GM12878 (cell line): ENCODE measurements at places on chromosomes 3 and 15. TPM values are rescaled to one million over a fixed set of nuclear protein-coding genes. Genes with fewer than 3 reads are reported as not detected.

The GRAMD1C gene
- total RNA-seq, result 5.5 TPM in 2 replicates

The GASK1A gene
- 0.18 TPM in 1 of 2 replicates, not detected in the other for total RNA-seq

The IL20RB gene
- total RNA-seq, result 0.58 and 0.97 TPM in 2 replicates

The OIP5 gene
- total RNA-seq, result 19.0 and 19.6 TPM in 2 replicates

The AQP9 gene
- total RNA-seq, result 0.37 and 0.41 TPM in 2 replicates

The DISP2 gene
- not detected in 2 replicates for total RNA-seq

The RARB gene
- total RNA-seq, result not detected in 2 replicates

The CX3CR1 gene
- 0.08 and 0.23 TPM in 2 replicates for total RNA-seq

The RTP3 gene
- not detected in 2 replicates for total RNA-seq

The FEM1B gene
- total RNA-seq, result 34.1 and 36.4 TPM in 2 replicates

The EPHB1 gene
- 1.8 and 2.2 TPM in 2 replicates for total RNA-seq

The GPR27 gene
- total RNA-seq, result not detected in 2 replicates

The AZI2 gene
- total RNA-seq, result 32.6 and 37.8 TPM in 2 replicates

The PRSS50 gene
- total RNA-seq, result not detected in 2 replicates

The DNASE1L3 gene
- 3.7 and 4.4 TPM in 2 replicates for total RNA-seq

The CCR3 gene
- total RNA-seq, result 0.41 and 0.66 TPM in 2 replicates

The MST1 gene
- 14.1 TPM in 2 replicates for total RNA-seq

The LDHAL6B gene
- total RNA-seq, result not detected in 2 replicates

GRCh38 chr3:42134867-42135464, 43.8 kb downstream of the TRAK1 start:
- DNase-seq, result no peak

DNA sequence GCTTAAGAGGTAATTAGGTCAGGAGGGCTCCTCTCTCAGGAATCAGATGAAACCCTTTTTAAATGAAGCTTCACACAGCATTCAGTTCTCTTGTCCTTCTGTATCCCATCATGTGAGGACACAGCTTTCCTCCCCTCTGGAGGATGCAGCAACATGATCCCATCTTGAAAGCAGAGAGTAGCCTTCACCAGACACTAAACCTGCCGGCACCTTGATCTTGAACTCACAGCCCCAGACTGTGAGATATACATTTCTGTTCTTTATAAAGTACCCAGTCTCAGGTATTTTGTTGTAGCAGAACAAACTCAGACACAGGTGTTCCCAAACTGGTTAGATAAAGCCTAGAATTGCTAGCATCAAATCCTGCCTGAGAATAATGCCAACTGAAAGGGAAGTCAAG, 83.7 kb upstream of the PRICKLE2 start:
- DNase-seq, result no peak

GRCh38 chr3:42712688-42713372, 10.2 kb upstream of the HHATL start:
- no peak for DNase-seq

DNA sequence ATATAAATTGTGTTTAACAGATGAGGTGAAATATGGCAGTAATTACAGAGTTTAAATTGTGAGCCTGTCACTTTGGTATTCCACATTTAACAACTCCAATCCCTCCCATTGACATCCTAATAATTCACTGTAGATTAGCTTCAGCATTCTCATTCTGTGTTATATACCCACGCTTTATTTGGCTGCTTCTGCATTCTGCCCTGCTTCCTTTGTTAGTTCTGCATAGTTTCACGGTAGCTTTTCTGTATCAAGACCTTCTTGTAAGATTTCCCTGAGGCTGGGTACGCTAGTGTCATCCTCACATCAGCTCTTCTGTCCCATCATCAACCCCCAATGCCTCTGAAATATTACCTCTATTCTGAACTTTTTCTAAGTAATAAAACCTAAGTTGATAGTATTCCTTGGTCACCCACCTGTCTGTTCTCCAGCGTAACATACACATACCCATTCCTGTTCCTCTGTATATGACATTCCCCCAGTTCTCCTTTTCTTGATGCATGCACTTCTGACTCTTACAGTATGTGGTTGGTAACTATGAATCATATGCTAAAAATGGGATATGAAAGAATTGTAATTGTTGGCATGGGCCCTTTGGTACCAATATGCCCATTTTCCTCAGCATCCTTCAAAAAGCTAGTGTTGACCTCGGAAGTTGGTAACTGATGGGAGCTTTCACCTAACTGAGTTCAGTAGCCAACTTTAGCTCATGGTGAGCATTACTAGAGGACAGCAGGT, 171.2 kb downstream of the KLHL25 start:
- no peak for DNase-seq

- no peak for DNase-seq
Observed at GRCh38 chr3:193943200-193943599, 192.7 kb upstream of the HES1 start.

- no peak for DNase-seq
Observed at GRCh38 chr3:46215810-46216414, 7.8 kb upstream of the CCR1 start.

GRCh38 chr3:117019082-117019713, 309.6 kb downstream of the TUSC7 start:
- DNase-seq, result no peak

GRCh38 chr3:1870738-1871137, 227.9 kb upstream of the CNTN4 start:
- DNase-seq, result no peak

GRCh38 chr15:61499376-61499775, 270.3 kb upstream of the RORA start:
- no peak for DNase-seq

DNA sequence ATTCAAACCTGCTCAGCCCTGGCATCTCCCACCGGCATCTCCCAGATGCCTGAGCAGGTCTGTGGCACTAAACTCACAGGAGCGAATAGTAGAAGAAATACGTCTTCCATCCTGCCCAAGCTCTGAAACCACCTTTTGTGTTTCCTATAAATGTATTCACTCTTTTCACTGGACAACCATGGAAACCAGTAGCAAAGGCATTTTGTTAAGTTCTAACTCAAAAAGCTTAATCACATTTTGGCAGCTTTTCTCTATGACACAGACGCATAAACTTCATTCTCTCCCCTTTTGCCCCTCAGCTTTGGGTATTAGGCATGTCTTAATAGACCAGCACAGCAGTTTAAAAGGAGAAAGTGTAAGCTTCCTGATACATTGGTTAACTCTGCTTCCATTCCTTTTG, 24.5 kb upstream of the ARNT2 start:
- no peak for DNase-seq

- no peak for DNase-seq
Observed at GRCh38 chr3:185874119-185874518, 49.3 kb upstream of the IGF2BP2 start.

GRCh38 chr3:144645300-144645699, 673.7 kb downstream of the DIPK2A start:
- no peak for DNase-seq

- no peak for DNase-seq
Observed at GRCh38 chr3:169769287-169770181, at the start of gene ACTRT3. Gene ACTRT3, minus strand, starts transcription at chr3:169769561. Its CDS starts 41 bp downstream, at chr3:169769520.

DNA sequence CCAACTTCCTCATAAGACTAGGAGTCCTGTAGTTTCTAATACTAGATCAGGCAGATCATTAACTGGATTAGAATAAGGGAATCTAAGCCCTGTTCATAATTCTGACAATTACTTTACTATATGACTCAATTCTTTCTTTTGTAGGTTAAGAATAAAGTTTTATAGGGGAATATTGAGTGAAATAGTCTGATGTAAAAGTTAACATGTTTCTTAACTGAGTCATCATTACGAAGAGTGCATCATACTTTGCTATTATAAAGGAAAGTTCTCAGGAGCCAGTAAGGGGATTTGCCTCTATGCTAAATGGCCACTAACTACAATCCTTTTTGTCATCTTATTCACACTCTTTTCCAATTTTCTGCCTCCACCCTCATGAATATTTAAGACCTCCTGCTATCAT, 63.1 kb downstream of the POLQ start:
- DNase-seq, result no peak

- DNase-seq, result no peak
Observed at GRCh38 chr15:85742186-85742821, 52.4 kb downstream of the KLHL25 start.

DNA sequence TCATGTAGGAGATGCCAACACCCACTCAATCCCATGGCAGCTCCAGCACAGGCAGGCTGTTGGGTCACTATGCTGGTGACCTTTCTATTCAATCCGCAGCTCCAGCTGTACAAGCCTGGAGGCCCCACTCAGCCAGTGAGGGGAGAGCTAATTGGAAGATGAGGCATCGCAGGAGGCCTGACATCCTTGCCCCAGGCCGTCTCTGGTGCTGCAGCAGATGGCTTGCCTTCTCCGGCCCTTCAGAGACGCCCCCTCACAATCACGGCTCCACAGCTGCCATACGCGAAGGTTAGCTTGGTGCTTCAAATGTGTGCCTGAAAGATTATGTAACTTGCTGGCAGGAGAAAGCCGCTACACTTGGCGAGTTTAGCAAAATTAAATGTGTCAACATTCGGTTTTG, 104.2 kb upstream of the CLSTN2 start:
- DNase-seq, result no peak

- DNase-seq, result no peak
Observed at GRCh38 chr3:76432396-76432795, 607.5 kb upstream of the ROBO2 start.

DNA sequence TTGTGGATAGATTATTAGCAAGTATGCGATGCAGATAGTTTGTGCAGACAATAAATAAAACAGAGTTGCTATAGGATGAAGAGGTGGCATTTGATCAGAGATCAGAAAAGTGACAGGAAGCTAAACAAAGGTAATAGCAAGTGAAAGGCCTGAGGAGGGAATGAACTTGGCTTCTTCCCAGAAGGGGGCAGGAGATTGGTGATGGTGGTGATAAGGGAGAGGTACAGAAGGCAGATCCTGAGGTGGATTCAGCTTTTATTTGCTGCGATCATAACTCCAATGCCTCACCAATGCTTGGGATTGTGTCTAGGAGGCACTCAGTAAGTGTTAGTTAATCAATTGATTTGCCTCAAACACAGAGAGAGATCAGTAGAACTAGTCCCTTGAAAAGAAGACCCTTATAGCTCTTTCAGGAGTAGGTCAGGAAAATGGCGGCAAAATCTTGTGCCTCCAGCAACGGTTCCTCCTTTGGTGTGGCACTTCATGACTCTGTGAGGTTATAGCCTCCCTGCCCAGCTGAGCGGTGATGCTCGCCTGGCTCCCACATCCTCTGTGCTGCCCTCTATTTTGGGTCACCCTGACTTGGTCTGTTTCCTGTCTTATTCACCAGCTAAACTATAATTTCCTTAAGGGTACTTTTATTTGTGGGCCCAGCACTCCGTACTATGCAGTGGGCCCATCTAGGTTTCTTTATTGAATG, 37.5 kb downstream of the TGFBR2 start:
- DNase-seq, result no peak

DNA sequence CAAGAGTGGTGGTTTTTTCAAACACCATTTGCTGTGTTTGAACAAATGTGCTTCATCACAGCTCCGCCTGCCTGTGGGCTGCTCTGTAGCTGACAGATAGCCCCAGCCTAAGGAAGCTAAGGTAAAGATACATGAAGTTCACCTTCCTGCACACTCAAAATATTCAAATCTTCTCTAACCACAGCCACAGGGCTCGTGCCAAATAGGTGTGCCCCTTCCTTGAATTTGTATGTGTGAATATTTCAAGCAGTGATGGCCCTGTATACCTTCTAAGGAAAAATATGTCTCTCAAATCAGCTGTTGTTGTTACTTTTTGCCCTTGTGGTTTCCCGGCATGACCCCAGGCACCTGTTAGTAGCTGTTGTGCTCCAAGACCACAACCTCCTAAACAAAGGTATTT, 92.8 kb downstream of the CCNL1 start:
- DNase-seq, result no peak

GRCh38 chr15:52789601-52790168, 451 bp downstream of the ONECUT1 start:
- DNase-seq, result no peak

GRCh38 chr3:121707531-121708273, 41.8 kb downstream of the GOLGB1 start:
- DNase-seq, result no peak

DNA sequence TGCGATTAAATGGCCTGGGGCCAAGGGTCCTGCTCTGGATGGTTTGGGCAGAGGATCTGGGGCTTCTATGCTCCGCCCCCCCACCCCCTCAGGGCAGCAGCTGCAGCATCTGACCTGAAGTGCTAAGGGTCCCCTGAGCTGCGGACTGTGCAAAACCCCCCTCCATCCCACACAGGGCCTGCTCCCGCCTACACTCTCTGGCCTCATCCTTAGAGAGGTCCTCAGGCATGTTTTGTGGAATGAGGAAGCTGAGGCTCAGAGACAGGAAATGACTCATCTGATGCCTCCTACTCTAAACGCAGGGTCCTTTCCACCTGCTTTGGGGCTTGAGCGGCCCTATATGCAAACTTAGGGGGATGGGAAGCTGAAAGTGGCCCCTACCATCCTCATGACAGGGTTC, 59.5 kb upstream of the CTSH start:
- DNase-seq, result peak; percentile 86

DNA sequence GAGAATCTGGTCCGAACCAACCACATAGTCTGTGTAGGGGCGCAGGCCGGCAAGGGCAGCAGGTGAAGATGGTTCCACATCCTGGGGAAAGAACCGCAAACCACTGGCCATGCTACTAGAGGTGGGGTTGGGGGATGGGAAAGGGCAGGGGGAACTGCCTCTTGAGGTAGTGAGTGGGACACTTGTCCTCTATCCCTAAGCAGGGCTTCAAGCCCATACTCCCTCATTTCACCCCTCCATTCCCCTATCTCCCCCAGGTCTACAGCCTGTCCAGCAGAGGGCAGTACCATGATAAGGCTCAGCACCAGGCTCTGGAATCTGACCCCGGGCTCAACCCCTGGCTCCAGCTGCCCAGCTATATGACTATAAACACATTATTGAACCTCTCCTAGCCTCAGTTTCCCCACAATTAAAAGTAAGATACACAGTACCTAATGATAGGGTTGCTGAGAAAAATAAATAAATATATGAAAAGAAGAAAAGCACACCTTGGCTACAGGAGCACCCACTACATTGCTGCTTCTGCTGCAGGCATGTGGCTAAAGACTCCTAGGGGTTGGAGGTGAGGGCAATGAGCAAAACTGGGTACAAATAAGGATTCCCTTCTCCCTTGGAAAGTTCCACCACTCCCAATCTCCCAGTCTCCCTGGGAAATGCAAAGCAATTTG, 6.3 kb downstream of the GORASP1 start:
- no peak for DNase-seq

DNA sequence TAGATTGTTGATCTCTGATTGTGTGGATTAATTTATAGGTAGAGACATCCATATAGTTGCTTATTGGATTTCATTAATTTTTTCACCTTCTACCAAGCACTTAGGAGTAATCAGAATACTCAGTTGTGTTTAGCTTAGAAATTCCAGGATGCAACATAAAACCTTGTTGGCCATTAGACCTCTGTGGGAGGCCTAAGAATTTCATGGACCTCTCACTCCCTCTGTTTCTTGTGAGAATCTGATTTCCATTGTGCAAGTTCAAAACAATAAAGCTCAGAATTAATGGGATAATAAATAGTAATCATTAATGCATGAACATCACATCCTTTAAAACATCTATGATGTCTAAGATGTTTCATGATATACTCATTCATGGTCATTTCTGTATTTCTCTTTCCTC, 332.4 kb downstream of the GRM7 start:
- no peak for DNase-seq

GRCh38 chr3:49805367-49805782, 2.3 kb downstream of the INKA1 start:
- DNase-seq, result no peak
